ENCODE measurements at places on chromosomes 1 and 21.

DNA sequence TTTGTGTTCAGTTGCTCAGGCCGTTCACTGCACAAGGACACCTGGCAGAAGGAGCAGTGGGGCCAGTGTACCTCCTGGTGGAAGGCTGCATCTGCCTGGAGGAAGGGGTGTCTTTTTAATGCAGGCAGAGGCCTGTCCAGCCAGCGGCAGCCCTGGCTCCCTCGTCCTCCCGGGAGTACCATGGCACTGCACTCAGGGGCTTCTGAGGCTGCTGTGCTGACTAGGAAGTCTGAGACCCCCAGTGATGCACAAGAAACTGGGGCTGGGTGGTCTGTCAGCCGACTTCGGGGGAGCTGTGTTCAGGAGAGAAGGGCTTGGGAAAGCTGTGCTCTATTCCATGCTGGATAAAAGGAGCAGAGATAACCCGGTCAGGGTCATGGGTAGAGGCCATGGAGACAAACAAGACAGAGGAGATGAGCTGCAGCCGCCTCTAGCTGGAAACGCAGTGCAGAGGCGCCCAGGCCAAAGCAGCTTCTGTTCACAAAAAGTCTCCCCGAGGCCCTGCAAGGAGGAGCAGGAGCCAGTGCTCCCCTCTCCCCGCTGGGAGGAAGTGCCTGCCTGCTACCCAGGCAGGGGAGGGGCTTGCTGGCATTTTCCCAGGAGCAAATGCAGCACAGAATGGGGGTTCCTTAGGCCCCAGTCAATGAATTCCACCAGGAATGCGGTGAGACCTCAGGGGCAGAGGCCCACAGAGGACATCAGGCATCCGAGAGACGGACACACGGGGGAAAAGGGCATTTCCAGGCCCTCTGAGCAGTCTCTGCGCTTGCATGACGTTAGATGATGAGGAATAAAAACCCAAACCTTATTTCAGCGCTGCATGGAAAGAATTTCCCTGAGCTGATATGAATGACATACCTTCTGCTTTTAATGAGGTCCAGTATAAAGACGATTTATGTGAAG is 17.2 kb upstream of the C2CD2 start:
- no peak for DNase-seq

GRCh38 chr1:66416295-66416694 is 117.7 kb upstream of the SGIP1 start:
- DNase-seq = no peak

DNA sequence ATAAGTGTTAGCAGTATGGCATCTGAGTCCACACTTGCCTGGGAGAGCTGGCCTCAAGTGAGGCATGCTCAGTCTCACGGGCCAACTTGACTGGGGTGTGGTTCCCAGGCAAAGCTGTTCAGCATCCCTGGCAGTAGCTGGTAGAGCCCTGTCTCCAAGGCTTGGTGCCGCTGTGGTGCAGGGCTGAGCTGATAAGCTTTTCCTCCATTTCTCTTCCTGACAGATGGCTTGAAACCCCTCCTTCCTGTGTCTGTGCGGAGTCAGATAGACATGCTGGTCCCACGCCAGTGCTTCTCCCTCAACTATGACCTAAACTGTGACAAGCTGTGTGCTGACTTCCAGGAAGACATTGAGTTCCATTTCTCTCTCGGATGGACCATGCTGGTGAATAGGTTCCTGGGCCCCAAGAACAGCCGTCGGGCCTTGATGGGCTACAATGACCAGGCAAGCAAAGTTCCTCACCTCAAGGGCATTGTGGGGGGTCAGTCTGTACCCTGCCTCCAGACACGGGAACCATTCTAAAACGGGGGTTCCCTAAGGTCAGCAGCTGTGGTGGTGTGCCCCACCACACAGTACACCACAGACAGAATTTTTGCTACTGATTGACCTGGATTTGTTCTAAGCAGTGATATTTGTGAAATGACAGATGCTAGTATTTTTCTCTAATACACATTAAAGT is 13.7 kb upstream of the MIIP start:
- no peak for DNase-seq

- DNase-seq = no peak
Measured at GRCh38 chr1:235106457-235106856, 22.2 kb downstream of the TOMM20 start.

- no peak for DNase-seq
Measured at GRCh38 chr1:16430606-16431005, 6.6 kb downstream of the SPATA21 start.

- peak; percentile 53 for DNase-seq
Measured at GRCh38 chr1:61079898-61080336, 2.4 kb upstream of the NFIA start.

GRCh38 chr1:177872308-177872900 is 97.5 kb downstream of the SEC16B start:
- DNase-seq = no peak

DNA sequence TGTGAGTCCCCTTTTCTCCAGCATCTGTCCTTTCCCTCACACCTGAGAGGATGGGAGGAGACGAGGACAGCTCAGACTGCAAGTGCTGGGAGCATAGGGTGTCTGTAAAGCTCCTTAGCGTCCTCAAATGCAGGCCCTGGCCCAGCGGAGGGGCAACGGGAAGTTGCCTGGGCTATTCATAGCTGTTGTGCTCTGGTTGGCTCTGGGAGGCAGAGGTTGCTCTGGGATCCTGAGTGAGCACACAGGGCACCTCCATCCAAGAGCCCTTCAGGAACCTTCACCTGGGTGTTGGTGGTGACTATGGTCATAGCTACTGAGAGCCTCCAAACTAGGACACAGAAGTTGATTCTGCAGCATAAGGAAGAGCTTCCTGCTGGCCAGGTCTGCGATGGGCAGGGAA is 2.6 kb downstream of the PADI1 start:
- no peak for DNase-seq

- DNase-seq = no peak
Measured at GRCh38 chr1:91596474-91596873, 95.8 kb downstream of the CDC7 start.

DNA sequence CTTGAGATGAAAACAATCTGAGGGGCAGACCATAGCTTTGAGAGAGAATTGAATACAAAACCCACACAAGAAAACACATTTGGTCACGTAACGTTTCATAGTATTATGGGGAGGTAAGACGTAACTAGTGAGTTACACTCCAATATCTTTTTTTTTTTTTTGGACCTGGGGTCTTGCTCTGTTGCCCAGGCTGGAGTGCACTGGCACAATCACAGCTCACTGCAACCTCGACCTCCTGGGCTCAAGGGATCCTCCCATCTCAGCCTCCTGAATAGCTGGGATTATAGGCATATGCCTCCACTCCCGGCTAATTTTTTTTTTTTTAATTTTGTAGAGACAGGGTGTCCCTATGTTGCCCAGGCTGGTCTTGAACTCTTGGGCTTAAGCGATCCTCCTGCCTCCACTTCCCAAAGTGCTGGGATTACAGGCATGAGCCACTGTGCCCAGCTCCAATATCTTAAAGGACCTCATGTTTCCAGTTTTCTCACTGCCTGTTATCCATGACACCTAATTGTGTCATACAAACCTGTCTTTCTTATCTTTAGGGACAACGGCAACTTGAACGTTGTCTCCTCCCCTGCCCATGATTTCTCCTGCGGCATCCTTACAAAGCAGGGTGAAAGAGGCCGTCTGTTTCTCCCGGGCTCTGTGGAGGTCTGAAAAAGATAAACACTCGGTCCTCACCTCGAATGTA is 5.3 kb downstream of the TRIM45 start:
- no peak for DNase-seq

DNA sequence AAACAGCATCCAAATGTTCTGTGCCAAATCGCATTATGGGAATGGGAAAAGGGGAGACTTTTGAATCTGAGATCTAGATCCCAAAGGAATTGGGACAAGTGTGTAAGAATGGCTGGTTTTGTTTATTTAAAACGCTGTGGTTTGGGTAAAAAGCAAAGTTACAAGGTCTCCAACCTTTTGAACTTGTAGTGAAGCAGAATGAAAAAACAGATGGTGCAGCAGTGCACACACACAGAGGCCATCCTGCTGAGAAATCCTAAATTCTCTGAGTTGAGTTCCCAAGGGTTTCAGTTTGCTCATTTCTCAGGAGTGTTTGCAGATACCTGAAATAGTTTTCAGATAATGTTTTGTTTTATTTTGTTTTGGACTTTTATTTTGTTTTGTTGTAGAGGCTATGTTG is 80.2 kb upstream of the CD1D start:
- no peak for DNase-seq

DNA sequence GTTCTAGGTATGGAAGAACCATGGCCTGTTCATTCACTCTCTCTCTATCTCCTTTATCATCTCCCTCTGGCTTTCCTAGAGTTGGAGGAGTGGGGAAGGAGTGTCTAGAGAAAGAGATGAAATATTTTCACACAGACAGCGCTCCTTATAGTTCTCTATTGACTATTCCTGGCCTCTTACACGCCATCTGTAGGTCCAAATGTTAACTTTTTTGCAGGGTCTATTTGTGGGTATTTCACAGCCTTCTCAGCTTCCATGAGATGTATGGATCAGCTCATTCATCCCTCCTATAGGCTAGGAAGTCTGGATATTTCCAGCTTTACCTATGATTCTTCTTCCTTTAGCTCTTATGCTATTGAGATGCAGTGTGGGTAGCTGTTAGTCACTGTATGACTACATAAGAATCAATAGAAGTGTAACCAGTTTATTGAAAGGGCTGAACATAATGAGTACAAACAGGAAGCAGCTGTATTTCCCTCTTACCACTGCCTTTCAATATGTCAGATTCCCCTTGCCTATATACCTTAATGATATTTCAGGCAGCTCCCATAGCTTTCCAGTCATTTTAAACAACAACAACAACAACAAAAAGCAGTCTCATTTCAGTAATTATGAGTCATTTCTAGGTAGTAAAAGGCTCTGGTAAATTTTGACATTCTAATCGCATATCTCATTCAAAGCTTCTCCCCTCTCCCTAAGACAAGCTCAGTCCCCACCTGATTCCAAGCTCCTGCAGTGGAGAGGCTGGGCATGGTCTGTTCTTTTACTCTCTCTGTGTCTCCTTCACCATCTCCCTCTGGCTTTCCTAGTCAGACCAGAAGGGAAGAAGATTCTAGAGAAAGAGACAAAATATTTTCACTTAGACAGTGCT is 149.5 kb downstream of the TTLL7 start:
- no peak for DNase-seq

DNA sequence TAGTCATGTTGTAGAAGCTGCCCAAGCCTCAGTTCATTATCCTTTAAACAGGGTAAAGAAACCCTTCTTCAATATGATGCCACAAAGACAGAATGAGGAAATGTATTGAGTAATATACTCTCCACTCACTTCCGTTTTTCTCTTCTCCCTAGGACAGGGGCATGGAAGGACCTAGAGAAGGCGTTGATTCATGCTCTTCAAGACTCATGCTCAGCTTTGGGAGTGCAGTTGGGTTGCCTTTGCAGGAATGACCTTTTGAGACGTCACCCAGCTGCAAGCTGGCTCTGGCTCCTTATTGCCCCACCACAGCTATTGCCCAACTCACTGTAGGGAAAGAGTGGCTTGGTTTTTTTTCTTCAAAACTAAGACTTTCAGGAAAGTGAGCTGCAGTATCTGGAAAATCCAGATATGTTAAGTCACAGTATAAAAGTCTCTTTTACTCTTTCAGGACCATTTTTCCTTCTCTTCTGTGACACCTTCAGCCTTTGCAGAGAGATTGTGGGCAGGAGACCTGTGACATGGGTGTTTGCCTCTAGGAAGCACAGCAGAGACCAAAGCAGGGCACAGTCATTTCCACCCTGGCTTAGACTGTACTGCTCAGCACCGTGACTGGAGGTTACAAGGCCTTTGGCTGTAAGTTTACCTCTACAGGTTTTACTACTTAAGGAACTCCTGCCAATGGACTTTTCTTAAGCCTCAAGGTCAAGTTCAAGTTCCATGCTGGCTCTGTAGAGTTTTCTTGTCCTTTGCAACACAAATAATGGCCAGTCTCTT is 39.5 kb downstream of the XCL2 start:
- DNase-seq = no peak

- DNase-seq = no peak
Measured at GRCh38 chr21:41163091-41163490, 4.9 kb upstream of the BACE2 start.

DNA sequence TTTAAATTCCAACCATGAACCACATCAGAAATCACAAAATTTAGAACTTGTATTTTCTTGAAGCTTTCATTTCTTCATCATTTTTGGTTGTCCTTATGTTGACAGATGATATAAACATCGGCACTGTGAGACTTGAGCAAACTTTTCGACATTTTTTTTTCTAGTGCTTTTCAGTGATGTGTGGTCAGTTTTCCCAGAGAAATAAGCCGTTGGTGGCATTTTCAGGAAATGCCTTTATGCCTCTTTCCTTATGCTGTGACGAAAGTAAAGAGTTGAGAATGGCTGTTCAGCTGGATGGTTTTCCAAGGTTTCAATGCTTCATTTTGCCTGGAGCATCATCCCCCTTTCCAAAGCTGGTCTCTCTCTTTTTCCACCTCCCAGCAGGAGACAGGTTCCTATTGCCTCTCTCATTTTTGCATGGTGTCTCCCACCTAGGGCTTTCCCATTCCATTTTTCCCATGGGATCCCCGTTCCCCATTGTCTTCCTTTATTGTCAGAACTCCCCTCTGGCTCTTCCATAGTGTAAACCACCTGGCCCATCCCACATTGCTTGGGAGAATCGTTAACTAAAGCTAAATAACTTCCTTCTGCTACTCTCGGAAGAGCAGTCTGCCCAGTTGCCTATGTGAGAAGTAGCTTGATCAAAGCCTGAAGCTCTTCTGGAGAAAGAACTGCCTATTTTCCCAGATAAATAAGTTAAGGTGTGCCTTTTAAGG is 61.4 kb upstream of the DYNLT5 start:
- DNase-seq = no peak

- DNase-seq = peak; percentile 48
Measured at GRCh38 chr1:92858564-92859399, 26.9 kb downstream of the RPL5 start.

DNA sequence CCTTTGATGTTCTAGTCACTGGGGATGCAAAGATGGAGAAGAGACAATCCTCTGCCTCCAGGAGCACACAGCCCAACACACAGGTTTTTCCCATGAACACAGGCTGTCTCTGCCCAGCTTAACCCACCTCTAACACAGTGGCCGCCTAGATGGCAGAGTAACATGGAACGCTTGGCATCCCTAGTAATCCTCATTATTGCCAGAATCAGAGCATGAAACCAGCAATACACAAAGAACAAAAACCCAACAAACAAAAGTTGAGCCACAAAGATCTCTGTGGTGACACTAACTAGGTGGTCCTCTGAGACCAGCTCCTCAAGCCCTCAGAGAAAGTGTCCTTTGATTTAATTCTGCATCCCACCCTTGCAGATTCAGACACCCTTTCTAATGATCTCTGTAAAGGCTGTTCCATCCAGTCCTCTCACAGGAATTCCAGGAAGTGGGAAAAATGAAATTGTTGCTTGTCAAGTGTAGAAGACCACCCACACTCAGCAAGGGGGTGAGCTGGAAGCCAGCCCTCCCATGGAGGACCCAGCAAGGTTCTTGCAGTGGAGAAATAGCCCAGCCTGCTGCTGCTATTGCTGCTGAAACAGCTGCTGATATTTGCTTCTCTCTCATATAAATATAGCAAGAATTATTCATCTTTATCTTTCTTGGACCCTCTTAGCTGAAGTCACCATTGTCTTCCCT is 7.4 kb upstream of the ATP2B4 start:
- no peak for DNase-seq
